ENCODE measurements at places on chromosomes 2 and 18.

DNA sequence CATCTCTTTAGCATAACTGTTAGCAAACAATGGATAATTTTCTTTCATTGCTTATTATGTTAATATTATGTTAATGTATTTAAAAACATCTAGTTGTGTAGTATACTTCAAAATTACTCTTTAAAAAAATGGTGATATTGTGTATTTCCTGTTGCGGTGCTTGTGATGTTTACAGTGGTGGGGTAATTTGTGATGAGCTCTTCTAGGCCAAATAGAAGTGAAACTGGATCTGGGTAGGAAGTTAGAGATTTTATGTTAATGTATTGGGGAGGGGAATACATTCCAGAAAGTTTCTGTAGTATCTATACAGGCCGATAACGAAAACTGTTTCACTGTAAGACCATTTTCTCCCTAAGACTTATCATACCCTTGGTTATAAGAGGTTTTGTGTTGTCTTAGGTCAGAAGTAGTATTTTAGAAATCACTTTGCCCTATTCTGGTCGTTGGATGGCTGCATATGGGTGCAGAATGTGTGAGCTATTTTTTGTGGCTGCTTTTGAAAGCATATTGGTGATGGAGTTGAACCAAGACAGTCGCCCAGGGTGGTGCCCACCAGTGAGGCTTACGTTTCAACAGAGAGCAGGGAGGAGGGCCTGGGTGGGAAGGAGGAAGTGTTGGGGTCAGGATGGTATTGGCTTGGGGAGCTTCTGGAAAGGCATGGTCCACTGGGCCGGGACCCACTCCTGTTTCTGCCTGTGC, 5.8 kb downstream of the TSHZ1 start:
- H3K27ac ChIP-seq = peak overlapping the region; percentile 69
- H3K36me3 ChIP-seq = no peaks in the 10 kb centered on the region
- no peaks in the 10 kb centered on the region for H3K27me3 ChIP-seq
- peaks cover 14% of the 10 kb centered on the region for H3K4me1 ChIP-seq
- peak overlapping the region; percentile 9 for H3K4me3 ChIP-seq

GRCh38 chr2:181992776-181993175, 7.1 kb downstream of the PPP1R1C start:
- H3K36me3 ChIP-seq = no peaks in the 10 kb centered on the region
- no peaks in the 10 kb centered on the region for H3K27me3 ChIP-seq
- H3K4me1 ChIP-seq = peaks cover 8% of the 10 kb centered on the region
- DNase-seq = no peak
- H3K4me3 ChIP-seq = no peak overlapping the region

DNA sequence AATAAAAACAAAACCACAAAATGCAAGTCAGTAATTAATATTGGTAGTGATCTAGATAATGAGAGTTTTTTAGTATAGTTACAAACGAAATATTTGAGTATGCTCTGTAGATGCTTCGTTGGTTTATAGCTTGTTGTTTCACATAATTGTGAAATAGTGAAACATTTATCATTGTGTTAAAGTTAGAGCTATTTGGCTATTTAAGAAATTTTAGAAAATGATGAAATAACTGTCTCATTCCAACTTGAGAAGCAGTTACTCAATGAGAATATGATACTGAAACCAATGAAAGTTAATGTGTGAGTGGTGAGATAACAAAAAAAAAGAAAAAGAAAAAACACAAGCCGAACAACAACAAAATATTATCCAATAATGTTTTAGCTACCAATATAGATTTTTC, 475.6 kb upstream of the ZEB2 start:
- H3K27ac ChIP-seq = no peak overlapping the region
- H3K27me3 ChIP-seq = no peaks in the 10 kb centered on the region
- H3K4me3 ChIP-seq = no peak overlapping the region

DNA sequence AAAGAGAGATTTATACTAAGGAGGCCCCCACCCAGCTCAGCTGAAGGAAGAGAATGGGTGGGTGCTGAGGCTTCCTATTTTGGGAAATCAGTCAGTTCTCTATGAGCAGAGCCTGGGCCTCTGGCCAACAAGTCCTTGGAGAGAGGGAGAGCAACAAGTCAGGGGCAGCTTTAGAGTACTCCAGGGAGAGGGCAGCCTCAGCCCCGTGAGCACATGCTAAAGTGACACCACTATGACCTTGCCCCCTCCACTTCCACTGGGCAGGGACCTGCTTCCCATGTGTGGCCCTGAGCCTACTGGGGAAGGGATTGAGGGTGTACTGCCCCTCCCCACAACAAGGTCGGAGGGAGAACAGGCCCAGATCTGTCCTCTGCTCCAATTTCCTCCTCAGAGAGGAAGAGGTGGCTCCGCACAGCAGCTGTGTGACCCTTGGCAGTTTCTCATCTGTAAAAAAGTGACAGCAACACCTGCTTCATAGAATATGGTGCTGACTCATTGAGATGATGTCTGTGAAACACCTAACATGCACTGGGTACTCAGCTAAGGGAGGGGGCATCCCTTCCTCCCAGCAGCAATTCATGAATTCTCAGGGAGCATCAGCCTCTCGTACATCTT, 72.9 kb downstream of the CLHC1 start:
- H3K4me3 ChIP-seq = no peak overlapping the region
- H3K36me3 ChIP-seq = no peaks in the 10 kb centered on the region
- H3K27ac ChIP-seq = no peak overlapping the region
- H3K27me3 ChIP-seq = no peaks in the 10 kb centered on the region

DNA sequence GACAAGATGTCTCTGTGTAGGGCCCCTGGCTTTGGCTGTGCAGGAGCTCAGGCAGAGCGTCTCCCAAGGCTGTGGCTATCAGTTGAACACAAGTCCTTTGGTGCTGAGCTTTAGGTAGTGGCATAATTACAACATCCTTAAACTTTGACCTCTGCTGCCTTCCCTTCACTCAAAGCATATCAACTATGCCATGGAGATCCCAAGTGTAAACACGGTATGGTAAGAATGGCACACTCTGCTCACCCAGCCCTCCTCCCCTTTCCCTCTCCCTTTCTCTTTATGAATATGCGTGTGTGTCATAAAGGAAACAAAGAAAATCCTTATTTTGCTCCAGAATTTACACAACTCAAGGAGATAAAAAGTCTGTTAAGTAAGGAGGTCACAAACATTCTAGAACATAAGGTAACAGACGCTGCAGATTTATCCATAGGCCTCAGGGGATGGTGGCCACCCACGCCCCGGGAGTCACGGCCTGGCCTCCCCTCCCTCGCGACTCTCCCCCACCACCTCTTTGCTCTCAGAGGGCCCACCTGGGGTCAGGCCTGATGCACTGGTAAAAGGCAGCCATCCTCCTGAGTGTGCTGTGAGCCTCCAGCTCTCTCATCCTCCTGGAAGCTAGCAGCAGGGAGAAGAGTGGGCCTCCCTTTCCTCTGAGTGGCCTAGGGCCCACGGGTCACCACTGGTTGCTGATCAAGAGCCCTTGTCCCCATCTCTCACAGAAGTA, 67.3 kb downstream of the CRACDL start:
- no peaks in the 10 kb centered on the region for H3K36me3 ChIP-seq
- H3K27me3 ChIP-seq = peaks cover 2% of the 10 kb centered on the region
- H3K4me3 ChIP-seq = no peak overlapping the region
- H3K27ac ChIP-seq = no peak overlapping the region
- peaks cover 6% of the 10 kb centered on the region for H3K4me1 ChIP-seq

DNA sequence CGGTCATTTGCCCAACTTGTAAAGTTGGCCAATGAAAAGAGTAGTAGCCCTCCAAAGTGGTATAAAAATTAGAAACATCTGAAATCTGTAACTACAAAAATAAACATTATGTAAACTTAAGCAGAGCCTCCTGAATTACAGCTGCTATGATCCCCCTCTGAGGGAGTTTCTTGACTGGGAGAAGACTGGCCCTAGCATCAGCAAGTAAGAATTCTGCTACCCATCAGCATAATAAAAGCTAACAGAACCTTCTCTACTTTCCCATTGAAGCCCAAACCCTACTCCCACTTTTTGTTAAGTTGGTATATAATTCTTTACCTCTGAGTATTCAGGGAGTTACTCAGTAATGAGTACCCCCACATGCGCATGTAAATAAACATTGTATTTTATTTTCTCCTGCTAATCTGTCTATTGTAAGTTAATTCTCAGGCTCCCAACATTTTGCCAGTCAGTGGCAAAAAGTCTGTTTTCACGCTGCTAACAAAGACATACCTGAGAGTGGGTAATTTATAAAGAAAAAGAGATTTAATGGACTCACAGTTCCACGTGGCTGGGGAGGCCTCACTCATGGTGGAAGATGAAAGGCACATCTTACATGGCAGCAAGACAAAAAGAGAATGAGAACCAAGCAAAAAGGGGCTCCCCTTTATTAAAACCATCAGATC, 71.3 kb downstream of the MYL12B start:
- no peaks in the 10 kb centered on the region for H3K4me1 ChIP-seq
- peaks cover 2% of the 10 kb centered on the region for H3K36me3 ChIP-seq
- no peak for DNase-seq
- H3K27me3 ChIP-seq = peaks cover 1% of the 10 kb centered on the region

DNA sequence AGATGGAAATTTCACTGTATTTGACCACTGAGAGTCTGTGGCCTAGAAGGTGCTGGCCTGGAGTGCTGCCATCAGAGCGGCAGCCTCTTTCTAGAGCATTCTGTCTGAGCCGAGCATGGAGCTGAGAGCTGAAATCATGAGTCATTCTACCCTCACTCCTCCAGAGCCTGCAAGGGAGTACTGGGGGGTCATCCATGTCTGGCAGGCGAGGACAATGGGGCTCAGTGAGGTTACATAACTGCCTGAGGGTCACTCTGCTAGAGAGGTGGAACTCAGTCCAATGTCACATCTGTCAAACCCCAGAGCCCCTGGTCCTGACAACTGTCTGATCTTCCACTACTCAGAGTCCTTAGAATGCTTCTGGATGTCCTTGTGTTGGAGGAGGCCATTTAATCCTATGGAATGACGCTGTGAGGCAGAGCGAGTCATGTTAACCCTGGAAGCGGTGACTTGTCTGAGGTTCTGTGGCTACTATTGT, 65.3 kb downstream of the HAUS1 start:
- DNase-seq = no peak
- no peak overlapping the region for H3K4me3 ChIP-seq
- H3K27me3 ChIP-seq = no peaks in the 10 kb centered on the region
- H3K27ac ChIP-seq = peak overlapping the region; percentile 78
- H3K4me1 ChIP-seq = peaks cover 24% of the 10 kb centered on the region

GRCh38 chr2:222284466-222284865, 14.3 kb downstream of the PAX3 start:
- peaks cover 16% of the 10 kb centered on the region for H3K27me3 ChIP-seq
- H3K4me3 ChIP-seq = no peak overlapping the region
- H3K4me1 ChIP-seq = no peaks in the 10 kb centered on the region

DNA sequence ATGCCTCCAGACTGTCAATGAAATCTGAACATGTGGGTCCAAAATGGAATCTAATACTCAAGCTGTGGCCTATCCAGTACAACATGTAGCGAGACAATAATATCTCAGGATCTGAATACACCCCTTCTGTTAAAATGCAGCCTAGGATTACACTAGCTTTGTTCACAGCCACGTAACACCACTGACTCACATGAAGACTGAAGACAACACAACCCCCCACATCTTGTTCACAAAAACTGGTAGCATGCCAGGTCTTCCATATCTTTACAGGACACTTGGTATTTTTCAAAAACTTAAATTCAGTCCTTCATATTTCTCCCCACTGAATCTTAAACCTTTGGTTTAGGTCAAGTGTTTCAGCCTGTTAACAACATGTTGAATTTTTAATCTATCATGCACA, 84.2 kb downstream of the SLC8A1 start:
- H3K4me1 ChIP-seq = peaks cover 9% of the 10 kb centered on the region
- no peak overlapping the region for H3K4me3 ChIP-seq
- H3K36me3 ChIP-seq = no peaks in the 10 kb centered on the region
- peaks cover 2% of the 10 kb centered on the region for H3K27me3 ChIP-seq

GRCh38 chr2:233833345-233833744, 21.0 kb downstream of the HJURP start:
- no peaks in the 10 kb centered on the region for H3K36me3 ChIP-seq
- no peak for DNase-seq
- no peak overlapping the region for H3K4me3 ChIP-seq
- no peaks in the 10 kb centered on the region for H3K27me3 ChIP-seq

DNA sequence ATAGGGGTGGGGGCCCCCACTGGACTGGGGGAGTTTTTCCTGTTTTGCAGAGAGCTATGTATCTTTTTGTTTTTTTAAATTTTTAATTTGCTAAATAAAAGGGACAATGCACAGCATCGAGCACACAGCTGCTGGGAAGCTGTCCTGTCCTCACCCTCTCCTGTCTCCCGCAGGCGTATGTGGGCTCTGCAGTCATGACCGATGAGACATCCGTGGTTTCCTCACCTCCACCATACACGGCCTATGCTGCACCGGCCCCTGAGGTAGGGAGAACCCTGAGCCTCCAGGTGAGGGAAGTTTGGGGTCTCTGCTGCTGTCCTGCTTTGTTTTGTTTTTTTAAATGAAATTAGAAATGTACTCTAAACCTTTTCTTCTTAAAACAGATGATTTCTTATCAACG, 27.6 kb downstream of the PLEKHB2 start:
- DNase-seq = no peak
- no peak overlapping the region for H3K27ac ChIP-seq
- peaks cover 41% of the 10 kb centered on the region for H3K36me3 ChIP-seq
- H3K27me3 ChIP-seq = no peaks in the 10 kb centered on the region
- no peak overlapping the region for H3K4me3 ChIP-seq

Data from memory B cell (primary cell).